ENCODE measurements at places on chromosomes 2 and 18.

- no peak for DNase-seq
Observed at GRCh38 chr2:10035633-10036032, 7.7 kb upstream of the KLF11 start.

DNA sequence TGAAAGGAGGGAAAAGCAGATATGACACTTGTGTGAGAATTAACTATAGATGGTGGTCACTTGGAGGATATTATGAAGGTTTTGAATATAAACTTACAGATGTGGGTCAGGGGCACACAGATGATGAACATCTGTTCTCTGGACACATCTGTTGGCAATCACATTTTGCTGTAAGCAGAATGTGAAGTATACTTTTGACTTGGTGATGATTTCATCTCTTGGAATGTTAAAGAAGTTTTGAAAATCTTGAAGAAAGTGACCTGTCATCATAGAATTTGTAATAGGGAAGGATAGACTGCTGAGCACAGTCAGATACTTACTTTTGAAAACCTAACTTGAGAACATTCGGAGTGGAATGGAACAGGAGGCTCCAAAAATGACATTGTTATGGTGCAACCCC, 40.2 kb downstream of the PIKFYVE start:
- no peak for DNase-seq

DNA sequence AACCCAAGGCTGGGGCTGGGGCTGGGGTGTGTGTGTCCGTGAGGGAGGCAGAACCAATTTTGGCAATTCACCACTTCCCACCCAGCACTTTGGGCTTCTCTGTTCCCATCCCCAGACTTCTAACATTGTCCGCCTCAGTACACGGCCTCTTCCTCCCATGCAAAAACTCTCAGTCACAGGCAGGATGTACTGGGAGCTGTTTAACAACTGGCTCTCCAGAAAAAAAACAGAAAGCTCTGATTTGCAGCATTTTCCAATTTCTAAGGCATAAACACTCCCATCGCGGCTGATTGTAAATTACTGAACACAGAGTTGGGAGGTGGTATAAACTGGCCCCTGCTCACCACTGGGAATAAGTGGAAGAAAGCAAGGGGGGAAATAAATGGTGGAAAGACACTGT, 73.1 kb upstream of the MAP4K3 start:
- no peak for DNase-seq

- DNase-seq, result no peak
Observed at GRCh38 chr2:4618141-4618540, 914.8 kb downstream of the DCDC2C start.

GRCh38 chr2:207487650-207488311, 42.0 kb upstream of the CREB1 start:
- DNase-seq, result no peak

GRCh38 chr2:27231921-27232320, 14.8 kb downstream of the CAD start:
- DNase-seq, result no peak

DNA sequence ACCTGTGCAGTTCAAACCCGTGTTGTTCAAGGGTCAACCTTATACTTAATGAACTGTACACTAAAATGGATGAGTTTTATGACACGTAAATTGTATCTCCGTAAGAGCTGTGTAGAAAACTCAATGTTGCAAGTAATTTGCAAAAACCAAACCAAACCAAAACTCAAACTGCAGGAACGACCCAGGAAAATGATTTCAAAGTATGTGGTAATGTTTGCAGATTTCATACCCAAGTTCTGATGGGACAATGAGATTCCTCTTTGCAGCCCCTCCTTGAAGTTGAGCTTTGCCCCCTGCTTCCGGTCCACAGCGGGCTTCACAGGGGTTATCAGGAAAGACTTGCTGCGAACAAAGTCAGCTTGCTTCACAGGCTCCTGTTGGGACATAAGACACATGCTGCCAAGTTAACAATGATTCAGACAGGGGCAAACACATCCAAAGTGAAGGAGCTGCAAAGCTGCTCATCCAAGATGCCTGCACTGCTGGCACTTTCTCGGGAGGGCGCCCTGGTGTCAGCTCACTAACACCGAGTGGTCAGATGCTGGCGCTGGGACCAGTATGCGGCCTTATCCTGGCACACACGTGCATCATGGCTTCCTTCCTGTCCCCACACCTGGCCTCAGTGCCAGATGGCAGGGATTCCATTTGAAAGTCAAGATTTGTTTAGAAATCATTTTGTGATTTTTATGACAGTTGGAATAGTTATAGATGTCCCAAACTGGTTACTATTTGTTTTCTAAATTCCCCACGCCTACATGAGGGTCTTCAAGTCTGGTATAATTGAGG, 65.2 kb upstream of the MGAT4A start:
- DNase-seq, result no peak

- DNase-seq, result no peak
Observed at GRCh38 chr2:85250045-85250444, 77.7 kb downstream of the TGOLN2 start.

- DNase-seq, result no peak
Observed at GRCh38 chr18:60372132-60372531, 443 bp downstream of the MC4R start.

DNA sequence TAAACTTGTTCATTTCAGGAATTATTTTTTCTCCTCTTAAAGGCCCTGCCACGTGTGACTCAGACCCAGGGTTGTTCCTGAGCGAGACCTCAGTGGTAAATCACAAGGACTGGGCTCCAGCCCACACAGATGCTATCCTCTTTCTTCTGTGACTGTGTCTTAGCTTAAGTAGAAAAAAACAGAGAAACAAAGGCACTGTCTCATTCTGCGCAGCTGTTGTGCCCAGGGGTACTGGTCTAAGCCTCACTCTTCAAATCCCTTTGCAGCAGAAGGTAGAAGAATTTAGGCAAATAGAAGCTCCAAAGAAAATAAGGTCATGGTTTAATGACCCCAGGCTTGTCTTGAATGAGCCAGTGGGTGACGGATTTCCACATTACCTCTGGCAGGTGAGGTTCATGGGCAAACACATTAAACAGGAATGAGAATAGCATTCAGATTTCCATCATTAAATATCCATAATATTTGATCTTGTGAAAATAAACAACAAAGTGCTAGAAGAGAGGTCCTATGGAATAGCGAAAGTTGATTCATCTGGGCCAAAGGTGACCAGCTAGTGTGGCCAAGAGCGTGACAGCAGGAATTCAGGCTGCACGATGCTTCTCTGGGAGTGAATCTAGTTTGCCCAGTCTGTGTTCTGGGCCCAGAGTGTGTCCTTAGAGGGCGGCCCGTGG, 63.3 kb downstream of the LIPG start:
- DNase-seq, result no peak

- DNase-seq, result no peak
Observed at GRCh38 chr2:234752966-234753365, 198.9 kb upstream of the SH3BP4 start.

GRCh38 chr2:24008672-24009366, 1.1 kb upstream of the MFSD2B start:
- no peak for DNase-seq

- no peak for DNase-seq
Observed at GRCh38 chr2:199679883-199680282, 171.1 kb downstream of the FTCDNL1 start.

GRCh38 chr2:205261516-205262020, 420.7 kb upstream of the NRP2 start:
- no peak for DNase-seq

DNA sequence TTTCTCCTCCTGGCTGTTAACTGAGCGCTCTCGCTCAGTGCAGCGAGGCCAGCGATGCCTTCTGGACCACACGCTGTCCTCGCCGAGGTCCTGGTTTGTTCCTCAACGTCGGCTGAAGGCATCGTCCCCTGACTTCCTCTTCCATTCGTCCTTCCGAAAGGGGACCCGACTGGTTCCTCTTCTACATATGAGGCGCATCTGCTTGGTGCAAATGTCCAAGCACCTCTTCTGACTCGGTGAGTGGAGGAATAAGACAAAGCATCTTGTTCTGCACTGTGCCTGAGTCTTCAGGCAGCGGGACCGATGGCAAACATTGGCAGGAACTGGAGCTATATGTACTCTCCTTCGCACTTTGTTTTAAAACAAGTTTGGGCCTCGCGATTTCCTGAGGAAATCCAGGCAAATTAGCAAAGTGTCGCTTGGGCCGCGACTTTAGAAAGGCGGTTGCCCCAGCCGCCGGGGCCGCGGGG, 621 bp upstream of the KCNS3 start:
- DNase-seq, result peak; percentile 35

DNA sequence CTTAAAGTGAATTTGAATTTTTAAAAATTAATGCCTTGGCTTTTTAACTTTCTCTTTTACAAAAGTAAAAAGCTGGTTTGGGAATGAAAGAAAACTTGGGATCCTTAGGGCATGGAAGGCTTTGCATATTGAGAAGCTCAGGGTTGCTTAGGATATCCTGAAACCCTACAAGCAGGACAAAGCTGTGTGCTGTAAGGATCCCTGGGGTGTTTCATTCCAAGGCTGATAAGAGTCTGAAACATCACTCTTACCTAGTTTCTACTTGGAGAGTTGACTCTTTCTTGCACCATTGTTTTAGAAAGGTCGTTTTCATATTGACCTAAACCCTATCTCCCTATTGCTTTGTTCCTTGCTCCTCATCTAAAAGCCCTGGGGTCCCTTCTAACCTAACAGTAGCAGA, 325.9 kb upstream of the NT5C1B start:
- no peak for DNase-seq

- peak; percentile 74 for DNase-seq
Observed at GRCh38 chr2:204108330-204108751, 171.8 kb downstream of the ICOS start.

GRCh38 chr2:182680837-182681236, 35.2 kb upstream of the DNAJC10 start:
- no peak for DNase-seq

- no peak for DNase-seq
Observed at GRCh38 chr2:109164739-109165221, 35.8 kb downstream of the SH3RF3 start.

DNA sequence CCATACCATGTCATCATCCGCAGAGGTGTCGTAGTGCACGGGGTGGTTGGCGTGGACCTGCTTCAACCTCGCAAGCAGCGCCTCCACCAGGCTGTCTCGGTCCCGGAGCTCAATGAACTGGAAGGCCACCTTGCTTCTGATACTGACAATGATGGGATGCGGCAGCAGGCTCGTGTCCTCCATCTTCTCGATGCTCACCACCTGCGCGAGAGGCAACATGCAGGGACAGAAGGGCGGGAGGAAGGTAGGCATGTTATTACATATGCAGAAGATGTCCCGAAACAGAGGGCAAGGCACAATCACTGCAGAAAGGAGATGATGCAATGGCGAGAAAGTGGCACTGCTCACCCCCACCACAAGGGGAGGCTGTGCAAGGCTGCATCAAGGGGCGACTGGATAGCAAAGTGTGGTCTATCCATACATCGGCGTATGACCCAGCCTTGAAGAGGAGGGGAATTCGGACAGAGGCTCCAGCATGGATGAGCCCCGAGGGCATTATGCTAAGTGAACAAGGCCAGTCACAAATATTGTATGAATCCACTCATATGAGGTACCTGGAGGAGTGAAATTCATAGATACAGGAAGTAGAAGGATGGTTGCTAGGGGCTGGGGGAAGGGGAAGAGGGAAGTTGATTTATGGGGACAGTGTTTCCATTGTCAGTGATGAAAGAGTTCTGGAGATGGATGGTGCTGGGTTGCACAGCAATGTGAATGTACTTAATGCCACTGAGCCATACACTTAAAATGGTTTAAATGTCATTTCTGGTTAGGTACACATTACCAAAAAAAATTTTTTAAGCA, 36.6 kb downstream of the RPL31 start:
- DNase-seq, result no peak

GRCh38 chr18:9683418-9684396, 24.4 kb upstream of the RAB31 start:
- no peak for DNase-seq

DNA sequence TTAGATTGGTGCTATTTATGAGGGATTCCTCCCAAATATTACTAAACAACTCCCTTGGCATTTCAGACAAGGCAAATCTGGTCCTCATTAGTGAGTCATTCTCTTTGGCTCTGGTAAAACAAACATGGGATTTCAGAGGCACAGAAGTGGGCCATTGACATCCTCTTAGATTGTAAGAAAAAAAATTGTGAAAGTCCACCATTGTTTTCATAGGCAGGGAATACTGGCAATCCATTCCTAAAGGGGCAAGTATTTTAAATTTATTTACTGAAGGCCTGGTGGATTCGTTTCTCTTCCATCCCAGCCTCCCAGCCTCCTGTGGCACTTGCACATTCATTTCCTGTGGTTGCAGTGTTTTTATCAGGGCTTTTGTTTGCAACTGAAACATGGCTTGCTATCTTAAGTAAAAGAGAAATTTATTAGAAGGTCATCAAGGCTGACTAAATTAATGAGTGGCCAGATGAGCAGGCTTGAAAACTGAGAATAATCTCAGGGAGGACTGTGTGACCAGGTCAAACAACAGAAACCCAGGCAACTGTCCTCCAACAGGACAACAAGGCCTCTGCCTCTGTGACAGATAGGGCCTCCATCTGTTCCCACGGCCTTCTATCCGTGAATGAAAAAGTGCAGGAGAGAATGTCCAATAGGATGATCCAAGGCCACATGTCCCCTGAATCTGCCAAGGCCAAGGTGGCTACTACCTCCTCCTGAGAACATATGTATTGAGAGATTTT, 23.1 kb upstream of the TNFAIP6 start:
- no peak for DNase-seq

DNA sequence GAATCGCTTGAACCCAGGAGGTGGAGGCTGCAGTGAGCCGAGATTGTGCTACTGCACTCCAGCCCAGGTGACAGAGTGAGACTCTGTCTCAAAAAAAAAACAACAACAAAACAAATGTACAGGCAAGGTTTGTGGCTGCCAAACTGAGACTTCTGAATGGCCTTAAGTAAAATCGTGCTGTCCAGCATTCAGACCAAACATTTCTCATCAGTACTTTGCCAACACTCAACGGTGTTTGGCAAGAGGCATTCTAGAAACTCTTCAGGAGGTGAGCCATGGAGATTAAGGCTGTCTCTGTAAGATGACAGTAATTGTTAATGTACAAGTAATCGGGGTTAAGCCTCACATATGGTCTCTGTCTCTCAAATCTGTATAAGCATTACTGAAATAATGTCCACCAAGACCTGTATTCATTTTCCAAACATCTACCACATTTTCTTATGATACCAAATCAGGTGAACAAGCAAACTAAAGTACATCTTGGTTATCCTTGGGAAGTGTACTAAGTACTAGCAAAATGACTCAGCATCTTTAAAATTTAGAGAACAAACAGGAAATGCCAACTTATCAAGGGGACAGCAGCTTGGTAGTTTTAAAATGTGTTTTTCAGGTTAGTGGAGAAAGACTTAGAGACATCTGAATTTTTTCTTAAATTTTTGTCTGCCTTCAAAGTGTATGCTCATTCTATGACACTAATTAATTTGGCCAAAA, 29.3 kb downstream of the SERPINE2 start:
- DNase-seq, result no peak

DNA sequence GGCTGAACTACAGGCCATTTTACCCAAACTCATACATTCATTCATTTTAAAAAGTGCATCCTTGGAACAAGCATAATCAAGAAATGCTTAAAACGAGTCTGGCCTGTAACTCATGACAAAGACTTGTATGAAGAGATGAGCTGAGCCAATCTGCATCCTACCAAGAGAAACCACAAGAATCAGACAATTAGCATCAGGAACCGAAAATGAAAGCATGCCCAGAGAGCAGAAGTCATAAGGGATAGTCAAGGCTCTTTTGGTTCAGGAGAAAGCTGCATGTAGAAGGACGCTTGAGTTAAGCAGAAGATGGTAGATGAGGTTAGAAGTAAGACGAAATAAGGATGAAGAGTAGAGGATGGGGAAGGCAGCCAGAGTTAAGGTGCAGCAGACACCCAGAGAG, 137.0 kb upstream of the CTNNA2 start:
- DNase-seq, result no peak

All from iPS-NIHi11 (cell line).